ENCODE measurements at places on chromosomes 1 and 21.
A peak's percentile ranks its signal among the peaks of the same experiment; 100 is the strongest.

DNA sequence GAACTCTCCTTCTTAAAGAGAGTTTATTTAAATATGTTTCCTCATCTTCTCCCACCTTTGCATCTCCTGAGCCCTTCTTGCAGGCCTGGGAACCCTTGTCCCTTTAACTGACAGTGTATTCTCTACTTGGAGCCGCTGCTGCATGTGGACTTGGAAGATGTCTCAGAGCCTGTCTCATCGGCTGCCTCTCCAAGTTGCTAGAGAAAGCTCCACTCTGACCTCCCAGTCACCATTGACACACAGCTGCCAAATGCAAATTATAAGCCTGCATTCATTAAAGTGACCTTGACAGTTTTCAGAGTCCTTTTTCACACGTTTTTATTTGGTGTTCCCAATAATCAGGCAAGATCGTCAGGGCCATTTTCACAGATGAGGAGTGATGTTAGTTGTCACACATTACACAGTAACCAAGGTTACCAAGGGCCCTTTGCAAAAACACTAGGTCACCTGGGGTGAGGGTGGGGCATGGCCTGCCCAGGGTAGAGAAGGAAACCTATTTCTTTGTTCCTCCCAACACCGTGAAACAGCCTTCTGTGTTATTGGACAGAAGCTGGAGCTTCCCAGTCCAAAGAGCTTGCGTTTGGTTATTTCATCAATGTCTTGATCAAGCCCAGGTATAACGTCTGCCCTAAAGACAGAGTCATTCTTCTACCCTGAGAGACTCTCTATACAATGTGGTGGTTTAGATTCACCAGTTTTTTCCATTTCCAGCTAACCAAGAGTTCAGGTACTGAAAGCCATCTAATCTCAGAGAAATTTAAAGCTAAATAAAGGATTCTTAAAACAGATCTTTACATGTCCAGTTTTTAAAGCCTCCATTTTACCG lies 164.1 kb downstream of the GALNT2 start:
- DNase-seq = no peak

DNA sequence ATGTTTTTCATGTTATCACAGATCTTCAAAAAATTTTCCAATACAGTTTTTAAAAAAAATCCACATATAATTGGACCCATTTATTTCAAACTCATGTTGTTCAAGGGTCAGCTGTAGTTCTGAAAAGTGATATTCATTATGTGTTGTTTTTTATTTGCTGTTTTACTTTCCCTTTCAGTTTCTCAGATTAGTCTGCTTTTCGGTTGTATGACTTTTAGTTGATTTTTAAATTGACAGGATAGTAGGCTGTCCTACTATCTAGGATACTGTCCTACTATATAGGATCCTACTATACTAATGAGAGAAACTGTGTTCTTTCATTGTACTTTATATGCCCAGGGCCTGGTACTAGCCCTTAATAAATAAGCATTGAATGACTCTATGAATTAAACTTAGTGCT lies 33.6 kb upstream of the GPR52 start:
- DNase-seq = no peak

GRCh38 chr1:159602501-159602999 lies 14.9 kb downstream of the APCS start:
- no peak for DNase-seq

DNA sequence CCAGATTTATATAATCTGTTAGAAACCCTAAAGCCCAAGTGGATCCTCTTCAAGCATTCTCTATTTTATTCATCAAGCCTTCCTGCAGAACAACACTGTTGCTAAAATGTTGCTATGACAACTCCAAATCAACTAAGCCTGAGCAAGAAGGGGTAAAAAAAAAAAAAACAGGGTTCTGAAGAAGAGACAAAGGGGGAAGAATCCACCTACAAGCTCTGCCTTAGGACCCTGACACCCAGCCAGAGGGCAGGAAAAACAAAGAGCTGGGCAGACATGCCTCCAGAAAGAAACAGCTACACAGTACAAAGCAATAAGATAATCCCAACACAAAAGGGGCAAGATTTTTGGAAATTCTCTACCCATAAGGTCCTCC lies 1.3 kb downstream of the USF1 start:
- no peak for DNase-seq

DNA sequence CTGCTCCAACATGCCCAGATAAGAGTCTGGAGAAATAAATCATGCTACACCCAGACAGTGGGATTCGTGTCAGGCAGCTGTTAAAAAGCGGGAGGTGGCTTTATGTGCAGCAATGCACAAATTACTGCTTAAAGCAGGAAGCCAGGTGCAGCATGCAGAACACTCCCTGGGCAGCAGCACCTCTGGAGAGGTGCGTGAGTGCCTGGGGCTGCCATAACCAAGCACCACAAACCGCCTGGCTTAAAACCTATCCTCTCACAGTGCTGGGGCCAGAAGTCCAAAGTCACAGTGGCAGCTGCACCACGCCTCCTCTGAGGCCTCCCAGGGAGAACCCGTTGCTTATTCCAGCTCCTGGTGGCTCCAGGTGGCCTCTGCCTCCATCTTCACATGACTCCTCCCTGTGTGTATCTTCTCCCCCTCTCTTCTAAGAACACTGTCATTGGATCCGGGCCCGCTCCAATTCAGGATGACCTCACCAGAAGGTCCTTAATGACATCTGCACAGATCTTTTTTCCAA lies 115.6 kb downstream of the SIK1 start:
- no peak for DNase-seq

GRCh38 chr1:40107290-40107959 lies 10.4 kb upstream of the PPT1 start:
- DNase-seq = no peak

GRCh38 chr1:3061566-3061965 lies 7.4 kb upstream of the PRDM16 start:
- DNase-seq = no peak

- DNase-seq = no peak
Measured at GRCh38 chr1:19407494-19408096, 77.7 kb downstream of the CAPZB start.

DNA sequence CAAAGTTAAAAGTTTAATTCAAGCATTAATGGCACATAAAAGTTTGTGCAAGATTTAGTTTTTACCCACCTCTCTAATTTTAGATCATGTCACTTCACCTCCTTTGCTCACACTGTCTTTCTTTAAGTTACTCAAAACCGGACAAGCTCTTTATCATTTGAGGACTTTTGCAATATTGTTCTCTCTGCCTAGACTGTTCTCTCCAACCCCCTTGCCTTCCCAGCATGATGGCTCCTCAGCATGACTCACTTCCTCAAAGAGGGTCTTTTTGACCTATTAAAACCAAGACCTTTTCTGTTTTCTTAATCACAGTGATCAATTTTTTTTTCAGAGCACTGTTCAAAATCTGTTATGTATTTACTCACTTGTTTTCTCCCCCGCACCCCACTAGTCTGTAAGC lies 61.3 kb downstream of the XKR8 start:
- no peak for DNase-seq

DNA sequence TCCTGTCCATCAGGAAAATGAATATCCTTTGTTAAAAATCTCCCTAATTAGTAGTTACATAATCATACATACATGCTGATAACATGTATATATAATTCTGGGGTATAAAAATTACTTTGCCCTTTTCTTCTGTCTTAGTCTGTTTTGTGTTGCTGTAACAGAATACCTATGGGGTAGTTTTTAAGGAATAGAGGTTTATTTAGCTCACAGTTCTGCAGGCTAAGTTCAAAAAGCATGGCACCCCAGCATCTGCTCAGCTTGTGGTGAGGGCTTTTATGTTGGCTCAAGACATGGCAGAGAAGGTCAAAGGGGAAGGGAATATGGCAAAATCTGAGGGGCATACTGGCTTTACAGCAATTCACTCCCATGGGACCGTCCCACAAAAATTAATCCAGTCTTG lies 16.3 kb upstream of the RPS6KC1 start:
- DNase-seq = no peak

DNA sequence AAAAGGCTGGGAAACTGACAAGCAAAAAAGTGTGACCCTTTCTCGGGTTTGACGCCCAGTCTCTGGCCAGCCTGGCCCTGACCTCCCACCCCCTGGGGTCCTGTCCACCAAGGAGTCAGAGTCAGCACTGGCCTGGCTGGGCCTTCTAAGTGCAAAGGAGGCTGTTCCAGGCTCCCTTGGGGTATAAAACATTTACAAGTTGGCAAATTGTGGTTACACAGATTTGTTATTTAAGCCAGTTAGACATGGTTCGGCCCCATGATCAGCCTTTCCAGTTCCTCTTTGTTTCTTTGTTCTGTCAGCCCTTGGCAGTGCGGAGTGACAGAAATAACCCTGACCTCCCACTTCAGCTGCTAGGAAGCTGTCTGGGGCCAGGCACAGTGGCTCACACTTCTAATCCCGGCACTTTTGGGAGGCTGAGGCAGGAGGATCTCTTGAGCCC lies 161.6 kb upstream of the RAB4A start:
- no peak for DNase-seq

- no peak for DNase-seq
Measured at GRCh38 chr1:162388083-162388594, 6.6 kb downstream of the C1orf226 start.

GRCh38 chr1:40606978-40607377 lies 58.5 kb downstream of the RIMS3 start:
- DNase-seq = no peak

GRCh38 chr1:217133958-217134856 lies 411.0 kb upstream of the ESRRG start:
- DNase-seq = no peak

- no peak for DNase-seq
Measured at GRCh38 chr1:18484721-18485120, 4.0 kb downstream of the KLHDC7A start.

GRCh38 chr1:117173691-117174090 lies 37.0 kb downstream of the VTCN1 start:
- DNase-seq = no peak

DNA sequence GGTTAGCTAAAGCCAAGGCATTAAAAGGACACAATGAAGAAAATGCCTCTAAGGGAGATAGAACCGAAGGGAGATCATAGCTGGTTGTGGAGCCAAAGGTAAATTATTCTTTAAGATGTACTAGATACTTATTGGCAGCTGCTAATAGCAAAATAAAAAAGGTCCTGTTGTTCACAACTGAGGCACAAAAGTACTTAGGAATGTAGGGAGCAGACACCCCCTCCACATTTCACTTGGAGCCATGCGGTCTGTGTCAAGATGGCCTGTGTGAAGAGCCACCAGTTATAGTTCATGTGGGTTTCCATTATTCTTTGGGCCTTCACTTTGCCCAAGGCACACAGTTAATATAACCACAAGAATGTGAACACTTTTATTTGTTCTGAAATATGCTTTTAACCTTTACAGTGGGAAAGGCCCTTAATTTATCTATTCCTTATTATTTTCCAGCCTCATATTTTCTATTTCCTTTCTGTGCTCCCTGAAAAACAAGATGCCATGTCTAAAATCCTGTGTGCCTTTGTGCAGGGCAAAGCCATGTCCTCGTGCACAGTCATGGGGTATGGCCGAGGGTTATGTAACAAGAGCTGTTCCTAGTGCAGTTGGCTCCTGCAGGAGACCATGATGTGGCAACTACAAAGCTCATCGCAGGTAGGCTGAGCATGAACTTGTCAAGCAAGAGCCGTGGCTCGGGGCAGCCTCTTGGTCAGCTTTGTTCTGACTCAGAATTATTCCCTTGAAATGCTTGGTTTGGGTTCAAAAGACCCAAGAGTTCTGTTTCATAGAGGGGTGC lies 16.2 kb upstream of the WDR26 start:
- DNase-seq = no peak

DNA sequence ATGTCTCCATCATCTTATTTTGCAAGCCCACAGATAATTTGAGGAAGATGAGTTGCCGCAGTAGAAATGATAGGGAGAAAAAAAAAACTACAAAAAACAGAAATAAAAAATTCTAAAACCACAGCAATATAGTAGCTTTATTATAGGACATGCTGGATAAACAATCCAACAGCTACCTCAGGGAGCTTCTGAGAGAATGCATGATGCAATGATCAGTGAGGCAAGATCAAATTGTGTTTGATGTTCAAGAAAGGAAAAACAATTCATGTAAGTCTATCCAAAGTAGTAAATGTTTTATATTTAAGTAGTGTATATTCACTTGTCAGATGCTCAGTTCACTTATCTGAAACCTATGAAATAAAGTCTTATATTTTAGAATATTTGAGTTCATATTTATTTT lies 6.7 kb downstream of the CR1L start:
- DNase-seq = no peak

- DNase-seq = peak; percentile 60
Measured at GRCh38 chr1:212545941-212546635, 62.5 kb upstream of the ATF3 start.

- peak; percentile 95 for DNase-seq
Measured at GRCh38 chr1:207890136-207890738, 20.7 kb downstream of the CD34 start.

DNA sequence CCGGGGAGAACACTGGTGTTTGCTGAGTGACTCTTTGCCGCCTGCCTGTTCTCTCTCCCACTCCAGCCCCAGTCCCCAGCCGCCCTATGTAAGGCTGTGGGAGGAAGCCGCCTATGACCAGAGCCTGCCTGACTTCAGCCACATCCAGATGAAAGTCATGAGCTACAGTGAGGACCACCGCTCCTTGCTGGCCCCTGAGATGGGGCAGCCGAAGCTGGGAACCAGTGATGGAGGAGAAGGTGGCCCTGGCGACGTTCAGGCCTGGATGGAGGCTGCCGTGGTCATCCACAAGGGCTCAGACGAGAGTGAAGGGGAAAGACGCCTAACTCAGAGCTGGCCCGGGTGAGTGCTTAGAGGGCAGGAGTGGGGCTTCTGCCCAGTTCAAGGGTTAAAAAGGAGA lies 8.2 kb downstream of the BSND start:
- DNase-seq = no peak

DNA sequence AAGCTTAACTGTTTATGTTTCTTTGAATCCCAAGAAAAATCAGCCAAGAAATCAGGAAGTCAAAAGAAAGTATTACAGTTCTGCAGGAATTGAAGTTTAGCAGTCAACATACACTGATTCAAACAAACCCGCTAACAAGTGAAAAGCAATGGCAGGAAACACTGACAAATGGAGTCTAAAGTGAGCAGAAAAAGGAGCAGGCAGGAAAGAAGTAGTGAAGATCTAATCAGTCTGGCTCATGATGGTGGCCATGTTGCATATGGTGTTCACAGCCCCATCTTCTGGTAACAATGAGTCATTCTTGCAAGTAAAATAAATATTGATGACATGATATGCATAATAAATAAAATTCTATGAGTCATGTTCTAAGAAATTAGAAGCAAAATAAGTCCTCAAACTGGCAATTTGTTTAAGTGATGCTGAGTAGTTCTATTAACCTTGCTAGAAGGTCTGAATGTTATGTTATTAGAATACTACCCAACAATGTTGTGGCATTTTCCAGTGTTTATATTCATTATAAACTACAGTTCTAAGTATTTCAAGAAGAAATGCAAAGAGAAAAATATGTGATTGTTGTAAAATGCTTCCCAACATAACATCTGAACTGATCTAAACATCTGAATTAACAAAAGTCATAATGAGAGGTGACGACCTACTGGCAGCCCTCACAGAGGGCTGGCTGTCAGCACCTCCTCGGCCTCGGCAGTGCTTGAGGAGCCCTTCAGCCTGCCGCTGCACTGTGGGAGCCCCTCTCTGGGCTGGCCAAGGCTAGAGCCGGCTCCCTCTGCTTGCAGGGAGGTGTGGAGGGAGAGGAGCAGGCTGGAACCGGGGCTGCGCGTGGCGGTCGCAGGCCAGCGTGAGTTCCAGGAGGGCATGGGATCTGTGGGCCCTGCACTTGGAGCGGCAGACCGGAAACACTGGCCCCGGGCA lies 5.7 kb upstream of the ACBD6 start:
- DNase-seq = peak; percentile 45
